ENCODE measurements at places on chromosomes 7 and 10.

- DNase-seq, result no peak
Observed at GRCh38 chr10:61993711-61994401, 92.4 kb downstream of the ARID5B start.

- no peak for DNase-seq
Observed at GRCh38 chr7:73906874-73907273, 45.9 kb downstream of the TMEM270 start.

DNA sequence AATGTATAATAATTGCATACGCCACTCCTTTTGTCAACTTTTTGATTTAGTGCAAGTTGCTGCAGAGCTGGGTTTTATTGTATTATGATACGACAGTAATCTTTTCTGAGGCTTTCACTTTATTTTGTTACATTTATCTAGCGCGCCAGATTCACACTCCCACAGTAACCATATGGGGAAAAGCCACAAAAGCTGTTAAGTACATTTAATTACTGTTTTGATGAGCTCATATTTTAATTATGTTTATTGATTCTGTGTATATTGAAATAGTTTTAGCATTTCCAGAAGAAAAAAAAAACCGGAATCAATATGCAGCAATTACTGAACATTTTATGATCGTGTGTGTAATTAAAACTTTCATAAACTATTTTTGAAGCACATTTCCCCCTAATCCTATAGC, 118.5 kb downstream of the RAB11FIP2 start:
- DNase-seq, result no peak

DNA sequence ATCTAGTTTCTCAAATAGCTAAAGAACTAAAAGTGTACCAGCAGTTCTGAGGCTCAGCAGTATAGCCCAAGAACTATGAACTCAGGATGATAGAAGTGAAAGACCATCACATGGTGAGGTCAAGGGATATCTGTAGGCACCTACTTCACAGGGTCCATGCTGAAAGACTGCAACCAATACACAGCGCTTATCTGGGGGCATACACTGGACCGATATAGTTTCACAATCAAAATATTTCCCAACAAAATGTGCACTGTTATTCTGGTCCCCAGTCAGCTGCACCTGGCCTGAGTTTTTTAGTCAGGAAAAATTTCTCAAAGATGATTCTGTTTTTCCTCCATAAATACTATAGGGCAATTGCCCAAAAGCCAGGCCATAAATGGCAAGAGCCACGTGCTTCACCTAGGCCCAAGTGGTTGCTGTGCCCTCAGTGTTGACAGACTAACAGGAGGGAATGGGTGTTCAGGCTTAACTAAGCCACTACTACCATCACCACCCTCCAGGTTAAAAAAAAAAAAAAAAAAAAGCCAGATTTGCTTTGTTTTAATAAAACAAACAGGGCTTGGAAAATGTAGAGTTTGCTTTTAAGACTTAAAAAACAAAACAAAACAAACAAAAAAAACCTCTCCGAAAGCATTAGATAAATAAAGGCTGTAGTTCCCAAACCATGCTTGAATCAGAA, 58.5 kb downstream of the OGDH start:
- DNase-seq, result no peak

- DNase-seq, result no peak
Observed at GRCh38 chr10:80894797-80895467, 357.2 kb downstream of the SH2D4B start.

DNA sequence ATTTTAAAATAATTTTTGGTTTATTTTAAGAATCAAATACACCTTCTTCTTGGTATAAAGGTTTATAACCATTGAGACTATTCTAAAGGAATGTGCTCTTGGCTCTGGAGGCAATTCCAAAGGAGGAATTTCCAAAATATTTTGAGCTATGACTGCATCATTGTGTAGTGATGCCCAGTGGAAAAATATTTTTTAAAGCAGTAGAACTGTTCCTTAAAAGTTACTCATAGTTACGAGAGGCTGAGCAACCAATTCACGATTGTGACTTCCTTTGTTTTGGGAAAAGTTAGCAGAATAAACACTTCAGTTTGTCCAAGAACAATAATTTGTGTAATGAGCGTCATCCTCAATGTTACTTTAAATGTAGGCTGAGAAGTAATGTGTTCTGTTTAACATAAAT, 233.6 kb downstream of the BAMBI start:
- DNase-seq, result no peak

DNA sequence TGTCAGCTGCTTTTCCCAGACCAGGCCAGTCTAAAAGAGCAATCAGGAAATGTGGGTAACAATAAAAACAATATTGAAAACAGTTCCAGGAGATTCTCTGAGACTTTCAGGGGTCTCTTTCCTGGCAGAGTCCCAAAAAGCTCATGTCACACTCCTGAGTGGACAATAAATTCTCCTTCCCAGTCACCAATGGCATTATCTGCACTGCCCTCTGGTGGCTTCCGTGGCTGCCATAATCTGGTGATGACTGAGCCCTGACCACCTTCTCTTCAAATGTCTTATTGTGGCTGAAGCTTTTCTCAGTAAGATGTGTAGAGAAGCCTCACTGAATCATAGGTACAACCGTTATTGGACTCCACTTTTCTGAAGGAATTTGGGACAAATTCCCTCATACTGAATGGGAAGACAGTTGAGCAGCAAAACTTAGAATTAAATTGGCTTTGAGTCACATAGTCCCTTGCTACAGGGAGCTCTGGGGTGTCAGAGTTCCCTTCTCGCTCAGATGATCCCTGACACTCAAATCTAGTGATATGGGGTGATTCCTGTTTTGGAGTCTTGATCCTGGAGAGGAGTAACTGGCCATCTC, 24.4 kb upstream of the ASAH2 start:
- no peak for DNase-seq

DNA sequence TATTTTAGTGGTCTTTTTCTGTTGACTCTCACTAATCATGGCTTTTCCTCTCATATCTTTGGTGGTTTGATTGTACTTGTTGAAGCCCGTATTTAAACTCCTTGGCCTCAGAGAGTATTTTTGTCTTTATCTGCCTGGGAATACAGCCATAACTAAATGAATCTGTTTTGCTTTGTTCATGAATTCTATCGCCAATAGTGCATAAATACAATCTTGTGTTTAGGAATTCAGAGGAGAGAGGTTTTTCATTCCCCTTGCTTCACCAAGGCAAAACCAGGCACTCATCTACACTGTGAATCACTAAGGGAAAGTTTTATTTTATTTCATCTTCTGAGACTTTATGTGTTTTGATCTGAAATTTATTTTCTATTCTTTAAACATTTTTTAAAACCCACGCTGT, 152.7 kb downstream of the BICC1 start:
- no peak for DNase-seq

GRCh38 chr7:108404509-108405420, 51.5 kb downstream of the NRCAM start:
- DNase-seq, result no peak

DNA sequence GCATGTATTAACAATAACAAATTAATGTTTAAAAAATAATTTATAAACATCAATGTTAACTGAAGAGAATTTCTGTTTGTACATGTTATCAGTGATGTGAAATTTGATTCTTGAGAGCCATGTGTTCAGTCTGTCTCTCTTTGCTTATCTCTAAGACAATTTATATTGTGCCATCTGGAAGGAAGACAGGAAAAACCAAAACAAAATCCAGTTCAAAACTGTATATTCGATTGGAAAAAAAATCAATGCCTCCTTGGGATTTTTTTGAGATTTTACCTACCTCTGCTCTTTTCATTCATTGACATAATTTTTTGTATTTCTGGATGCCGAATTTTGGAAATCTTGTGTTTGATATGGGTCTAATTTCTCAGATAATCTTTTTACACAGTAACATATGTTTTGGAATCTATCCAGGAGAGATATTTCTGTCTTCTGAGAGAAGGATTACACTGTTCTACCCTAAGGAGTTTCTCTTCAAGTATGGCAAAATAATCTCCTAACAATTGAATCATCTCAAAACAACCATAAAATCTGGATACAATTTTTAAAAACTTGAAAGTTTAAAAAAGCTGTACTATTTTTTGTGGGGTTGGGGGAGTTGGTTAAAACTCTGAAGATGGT, 311.9 kb upstream of the GNAI1 start:
- DNase-seq, result no peak

DNA sequence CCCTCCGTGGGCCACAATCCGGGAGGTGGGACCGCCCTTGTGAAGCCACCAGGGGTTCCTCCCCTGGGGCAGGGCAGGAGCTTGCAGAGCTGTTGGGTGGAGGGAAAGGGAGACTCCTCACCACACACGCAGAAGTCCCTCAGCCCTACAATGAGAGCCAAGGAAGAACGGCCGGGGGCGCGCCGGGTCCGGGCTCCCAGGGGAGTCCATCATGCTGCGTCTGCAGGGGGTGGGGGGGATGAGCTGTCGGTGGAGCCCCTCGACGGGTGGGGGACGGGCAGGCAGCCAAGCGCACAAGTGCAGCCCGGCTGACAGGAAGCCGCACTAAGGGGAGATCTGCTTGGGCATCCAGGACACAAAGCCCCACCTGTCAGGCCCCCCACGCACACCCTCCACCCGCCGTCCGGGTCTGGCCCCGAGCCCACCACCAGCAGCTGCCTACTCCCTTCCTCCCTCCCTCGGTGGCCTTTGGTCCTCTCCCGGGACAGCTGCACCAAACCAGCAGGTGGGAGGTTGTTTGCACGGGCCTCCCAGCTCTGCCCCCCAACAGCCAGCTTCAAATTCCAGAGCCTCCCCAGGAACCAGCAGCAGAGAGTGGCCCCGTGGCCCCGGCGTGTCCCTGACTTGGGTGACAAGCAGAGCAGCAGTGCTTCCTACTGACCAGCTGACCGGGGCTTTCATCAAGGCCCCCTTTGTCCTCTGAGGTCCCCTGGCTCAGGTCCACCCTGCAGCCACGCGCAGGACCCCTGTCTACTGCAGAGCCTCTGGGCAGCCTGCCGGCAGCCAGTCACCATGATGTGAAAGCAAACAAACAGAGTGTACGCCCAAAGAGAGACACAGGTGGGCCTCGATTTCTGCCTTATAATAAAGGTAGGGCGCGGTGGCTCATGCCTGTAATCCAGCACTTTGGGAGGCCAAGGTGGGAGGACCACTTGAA, 50.3 kb downstream of the HIP1 start:
- DNase-seq, result no peak

GRCh38 chr10:124109261-124109660, 15.9 kb upstream of the CHST15 start:
- DNase-seq, result no peak

GRCh38 chr10:133241501-133242205, 4.0 kb downstream of the VENTX start:
- no peak for DNase-seq

DNA sequence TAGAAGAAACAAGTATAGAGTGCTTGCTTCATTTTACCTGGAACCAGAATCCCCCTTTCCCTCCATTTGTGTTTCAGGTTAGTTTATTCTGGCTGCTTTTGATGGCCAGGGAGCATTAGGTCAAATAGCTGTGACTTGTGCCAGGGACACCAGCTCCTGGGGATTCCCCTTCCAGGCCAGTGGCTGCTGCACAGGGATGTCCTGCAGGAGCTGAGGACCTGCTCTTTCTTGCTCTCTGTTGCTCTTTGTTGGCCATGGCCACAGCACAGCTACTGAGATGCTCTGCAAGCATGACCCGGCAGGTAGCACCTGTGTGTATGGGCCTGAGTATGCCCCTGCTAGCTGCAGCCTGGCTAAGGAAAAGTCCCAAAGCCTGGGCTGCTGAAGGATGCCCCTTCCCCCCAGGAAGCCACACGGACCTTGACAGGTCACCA, 208.9 kb downstream of the EBF3 start:
- no peak for DNase-seq

DNA sequence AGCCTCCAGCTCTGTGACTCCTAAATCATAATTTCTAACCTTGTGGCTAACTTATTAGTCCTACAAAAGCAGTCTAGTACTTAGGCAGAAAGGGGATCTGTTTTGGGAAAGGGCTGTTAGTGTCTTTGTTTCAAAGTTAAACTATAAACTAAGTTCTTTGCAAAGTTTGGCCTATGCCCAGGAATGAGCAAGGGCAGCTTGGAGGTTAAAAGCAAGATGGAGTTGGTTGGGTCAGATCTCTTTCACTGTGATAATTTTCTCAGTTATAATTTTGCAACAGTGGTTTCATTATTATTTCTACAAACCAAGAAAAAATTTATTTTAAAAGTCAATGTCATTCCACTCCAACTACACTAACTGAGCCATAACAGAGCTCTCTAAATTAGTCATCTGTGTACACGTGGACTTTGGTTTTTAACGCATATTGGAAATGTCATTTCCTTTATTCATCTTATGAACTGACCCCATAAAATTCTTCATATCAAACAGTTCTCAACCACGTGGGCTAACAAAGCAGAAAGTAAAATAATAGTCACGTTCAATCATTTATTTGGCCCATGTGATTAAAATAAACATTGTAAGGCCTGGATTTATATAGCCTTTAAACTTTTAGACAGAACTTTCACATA, 143.2 kb upstream of the C7orf33 start:
- no peak for DNase-seq

GRCh38 chr7:5665094-5666025, 116.1 kb downstream of the RNF216 start:
- peak; percentile 35 for DNase-seq

GRCh38 chr7:16951483-16952080, 69.8 kb upstream of the AGR3 start:
- DNase-seq, result no peak

- no peak for DNase-seq
Observed at GRCh38 chr7:33536398-33537103, 368.8 kb upstream of the BMPER start.

- DNase-seq, result no peak
Observed at GRCh38 chr7:112594397-112594796, 113.6 kb downstream of the LSMEM1 start.

- no peak for DNase-seq
Observed at GRCh38 chr10:15704581-15704968, 15.1 kb downstream of the ITGA8 start.

DNA sequence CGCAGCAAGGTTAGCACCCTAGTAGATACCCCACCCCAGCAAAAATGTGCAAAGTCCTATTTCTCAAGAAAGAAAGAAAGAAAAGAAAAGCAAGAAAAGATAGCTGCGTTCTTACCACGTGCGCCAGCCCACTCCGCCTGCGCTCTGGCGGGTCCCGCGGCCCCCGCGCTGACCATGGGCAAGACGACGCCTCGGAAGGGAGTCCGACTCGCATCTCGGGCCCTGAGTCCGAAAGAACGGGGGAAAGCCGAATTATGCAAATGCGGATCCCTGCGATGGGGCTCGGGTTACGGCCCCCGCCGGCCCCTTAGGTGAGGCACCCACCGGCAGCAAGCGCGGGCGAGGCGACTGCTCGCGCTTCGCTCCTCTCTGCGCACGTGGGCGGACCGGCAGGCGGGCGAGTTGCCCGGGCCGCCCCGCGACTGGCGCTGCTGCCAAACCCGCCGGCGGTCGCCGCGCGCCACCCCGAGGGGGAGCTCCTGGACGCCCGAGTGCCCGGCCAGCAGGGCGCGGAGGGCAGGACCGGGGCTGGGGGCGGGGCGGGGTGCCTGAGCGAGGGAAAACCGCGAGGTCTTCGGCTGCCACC, 2.4 kb upstream of the EGR2 start:
- peak; percentile 44 for DNase-seq

DNA sequence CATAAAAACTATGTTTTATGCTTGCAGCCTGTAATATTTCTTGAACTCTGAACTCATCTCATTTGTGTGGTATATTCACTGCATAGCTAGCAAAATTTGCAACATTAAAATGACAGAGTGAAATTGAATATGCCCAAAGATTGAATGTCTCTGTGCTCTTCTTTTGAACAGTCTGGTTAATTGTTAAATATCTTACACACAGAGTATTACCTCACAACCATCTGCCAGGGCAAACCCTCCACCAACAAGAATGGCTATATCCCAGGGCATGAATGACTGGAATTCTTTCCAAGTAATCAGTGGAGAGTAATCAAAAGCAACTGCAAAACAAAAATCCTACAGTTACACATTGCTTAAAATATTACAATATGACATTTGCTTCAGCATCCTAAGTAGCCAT, 76.9 kb downstream of the SLC13A1 start:
- DNase-seq, result no peak

- no peak for DNase-seq
Observed at GRCh38 chr10:126500185-126500584, 111.9 kb upstream of the ADAM12 start.

Measured in activated T-helper 1 cell treated with anti-CD3 and anti-CD28 coated beads, Interleukin-2, amount 50 U/mL, for 16 hours (primary cell).